ENCODE measurements at places on chromosomes 2 and 18. TPM values are rescaled to one million over a fixed set of nuclear protein-coding genes. Genes with fewer than 3 reads are reported as not detected.

Gene KCNK3
- total RNA-seq, result not detected

- DNase-seq, result no peak
These were observed 27.4 kb upstream of the NEB start for GRCh38 chr2:151761687-151762086.

GRCh38 chr2:223283329-223283728 is 231.3 kb downstream of the KCNE4 start:
- no peak for DNase-seq

- no peak for DNase-seq
These were observed 76.5 kb downstream of the STRN start for GRCh38 chr2:36889795-36890194.

DNA sequence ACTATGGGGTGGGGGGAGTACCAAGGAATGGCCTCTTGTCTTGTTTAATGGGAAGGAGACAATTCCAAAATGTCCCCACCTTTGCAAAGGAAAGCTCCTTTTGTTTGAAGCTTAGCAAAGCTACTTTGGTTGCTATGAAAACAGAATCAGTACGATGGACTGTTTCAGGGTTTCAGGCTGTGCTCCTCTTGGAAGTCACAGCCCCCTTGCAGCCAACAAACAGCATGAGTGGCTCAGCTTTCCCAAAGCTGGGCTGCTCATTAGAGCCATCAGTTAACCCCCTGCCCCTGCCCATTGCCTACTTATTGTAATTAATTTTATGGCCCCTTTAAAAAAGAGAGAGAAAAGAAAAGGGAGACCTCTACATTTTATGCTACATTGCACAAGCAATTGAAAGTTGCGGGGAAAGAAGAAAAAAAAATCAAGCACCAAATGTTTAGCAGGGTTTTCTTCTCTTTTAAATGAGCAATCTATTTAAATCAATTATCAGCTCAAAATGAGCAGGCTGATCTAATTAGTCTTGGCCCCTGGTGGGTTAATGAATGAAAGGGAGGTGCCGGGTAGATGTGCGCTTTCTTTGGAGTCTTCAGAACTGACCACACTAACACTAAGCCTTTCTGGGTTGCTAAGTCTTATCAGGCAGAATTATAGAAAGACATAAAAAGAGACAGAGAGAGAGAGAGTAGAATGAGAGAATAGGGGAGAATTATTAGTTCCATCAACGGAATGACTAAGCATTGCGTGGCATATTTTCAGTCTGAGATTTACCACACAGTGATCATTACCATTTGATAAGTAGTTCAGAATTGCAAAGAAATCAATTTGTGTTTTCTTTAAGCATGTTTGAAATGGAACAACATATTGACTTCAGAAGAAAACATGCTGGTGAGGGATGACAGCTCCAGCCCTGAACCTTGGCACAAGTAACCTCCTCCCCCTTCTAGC is 284.9 kb downstream of the INSIG2 start:
- DNase-seq, result no peak

Gene FBXO48
- 1.5 TPM for total RNA-seq

- DNase-seq, result no peak
These were observed 92.2 kb upstream of the DSEL start for GRCh38 chr18:67608615-67609273.

DNA sequence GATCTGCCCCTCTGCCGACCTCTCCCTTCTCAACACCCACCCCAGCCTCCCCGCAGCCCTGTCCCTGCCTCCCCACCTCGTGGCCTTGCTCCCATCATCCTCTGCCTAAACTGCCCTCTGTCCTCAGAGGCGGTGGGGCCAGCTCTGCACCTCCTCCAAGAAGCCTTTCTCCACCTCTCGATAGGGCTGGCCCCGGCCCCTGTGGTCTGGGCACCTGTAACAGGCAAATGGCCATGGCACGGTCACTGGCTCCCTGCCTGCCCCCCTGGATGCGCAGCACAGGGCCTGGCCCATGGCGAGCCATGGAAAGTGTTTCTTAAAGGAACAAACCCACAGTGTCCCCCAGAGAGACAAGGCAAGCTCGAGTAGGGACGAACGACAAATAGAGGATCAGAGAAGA is 42.0 kb downstream of the MYO7B start:
- DNase-seq, result no peak

GRCh38 chr2:63902149-63902548 is 60.5 kb downstream of the UGP2 start:
- no peak for DNase-seq

DNA sequence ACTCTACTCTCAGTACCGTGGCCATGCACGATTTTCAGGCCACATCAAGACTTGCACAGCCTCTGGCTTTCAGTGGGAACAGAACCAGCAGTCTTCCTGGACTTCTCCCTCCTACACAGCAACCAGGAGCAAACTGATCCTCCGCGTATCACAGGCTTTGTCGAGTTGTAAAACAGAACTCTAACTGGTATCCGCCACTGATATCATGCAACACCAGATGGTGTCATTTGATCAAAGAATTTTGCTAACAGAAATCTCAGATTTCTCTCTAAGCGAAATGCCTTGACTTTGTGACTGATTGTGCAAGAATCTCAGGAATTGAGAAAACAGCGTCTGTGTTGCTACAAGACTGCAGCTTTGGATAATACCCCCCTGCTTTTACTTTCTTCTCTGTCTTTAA is 85.7 kb downstream of the COPS8 start:
- DNase-seq, result no peak

DNA sequence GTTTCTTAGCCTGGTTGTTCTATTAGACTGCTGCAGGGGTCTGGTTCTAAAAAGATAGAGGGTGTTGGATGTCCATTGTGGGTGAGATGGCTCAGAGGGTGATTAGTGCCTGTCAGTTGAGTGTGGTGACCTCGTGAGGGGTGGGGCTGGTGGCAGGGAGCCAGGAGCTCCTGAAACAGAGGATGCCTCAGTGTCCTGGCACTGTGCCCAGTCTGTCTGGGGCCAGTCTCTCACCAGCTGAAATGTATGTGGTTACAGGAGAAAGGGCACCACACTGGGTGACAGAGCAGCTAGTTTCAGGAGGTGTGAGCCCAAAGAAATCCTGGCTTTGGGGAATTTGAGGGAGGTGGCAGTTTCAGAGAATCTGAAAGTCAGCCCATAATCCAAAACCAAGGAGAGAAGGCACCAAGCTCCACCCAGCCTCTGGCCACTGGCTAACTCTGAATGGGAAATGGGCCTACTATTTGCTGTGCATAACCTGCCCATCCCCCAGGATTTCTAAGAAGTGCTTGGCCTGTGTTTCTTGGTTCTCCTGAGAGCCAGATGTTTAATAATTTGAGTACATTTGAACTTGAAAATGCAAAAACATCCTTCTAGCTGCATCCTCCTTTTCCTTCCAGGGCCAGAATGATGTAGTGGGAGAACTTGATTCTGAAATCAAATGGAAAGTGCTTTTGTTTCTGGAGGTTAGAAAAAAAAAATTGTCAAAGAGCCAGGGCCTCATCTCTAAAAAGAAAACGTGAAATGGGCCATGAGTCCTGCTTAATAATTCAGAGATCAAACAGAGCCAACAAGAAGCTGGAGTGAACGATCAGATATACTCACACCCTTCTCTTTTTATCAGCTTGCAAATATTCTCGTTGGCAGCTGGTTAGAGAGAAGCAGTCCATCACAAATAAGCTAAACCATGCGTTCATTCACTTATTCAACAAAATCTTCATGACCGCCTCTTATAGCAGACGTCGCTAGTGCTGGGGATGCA is 92.3 kb downstream of the B3GNT2 start:
- DNase-seq, result no peak

DNA sequence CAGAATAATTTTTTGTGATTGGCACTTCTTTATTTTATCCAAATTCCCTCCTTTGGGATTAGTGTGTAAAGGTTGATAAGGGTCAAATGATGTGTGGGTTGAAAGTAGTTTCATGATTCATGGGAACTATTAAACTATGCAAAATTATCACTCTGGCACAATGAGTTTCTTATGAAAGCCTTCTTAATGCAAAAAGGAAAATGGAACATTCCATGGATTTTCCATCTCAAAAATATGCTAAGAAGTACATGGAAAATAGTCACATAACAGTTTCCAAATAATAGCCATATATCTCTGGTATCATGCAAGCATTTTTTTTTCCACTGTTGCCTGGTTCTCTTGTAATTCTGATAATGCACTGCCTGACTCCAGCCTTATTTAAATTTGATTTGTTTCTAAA is 639.7 kb downstream of the NR4A2 start:
- DNase-seq, result no peak

DNA sequence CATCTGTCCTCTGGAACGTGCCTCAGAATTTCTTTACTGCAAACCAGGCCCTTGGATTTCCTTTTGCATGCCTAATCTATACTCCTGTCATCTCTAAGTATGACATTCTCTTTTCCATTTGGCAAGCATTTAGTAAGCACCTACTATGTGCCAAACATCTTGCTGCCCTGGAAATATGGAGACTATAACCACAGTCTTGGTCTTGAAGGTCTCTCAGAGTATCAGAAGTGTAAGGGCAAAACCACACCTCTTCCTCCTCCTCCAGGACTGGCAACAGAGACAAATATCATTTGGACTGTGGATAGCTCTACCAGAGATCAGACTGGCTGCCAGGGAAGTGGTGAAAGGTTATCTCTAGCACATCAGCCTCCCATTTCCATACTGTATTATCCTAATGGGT is 11.4 kb downstream of the DOCK10 start:
- no peak for DNase-seq

GRCh38 chr18:70249118-70249517 is 39.7 kb upstream of the SOCS6 start:
- DNase-seq, result no peak

GRCh38 chr2:226283796-226284195 is 515.8 kb downstream of the IRS1 start:
- DNase-seq, result no peak

GRCh38 chr18:78979056-78979729 is 425 bp upstream of the SALL3 start:
- DNase-seq, result no peak

DNA sequence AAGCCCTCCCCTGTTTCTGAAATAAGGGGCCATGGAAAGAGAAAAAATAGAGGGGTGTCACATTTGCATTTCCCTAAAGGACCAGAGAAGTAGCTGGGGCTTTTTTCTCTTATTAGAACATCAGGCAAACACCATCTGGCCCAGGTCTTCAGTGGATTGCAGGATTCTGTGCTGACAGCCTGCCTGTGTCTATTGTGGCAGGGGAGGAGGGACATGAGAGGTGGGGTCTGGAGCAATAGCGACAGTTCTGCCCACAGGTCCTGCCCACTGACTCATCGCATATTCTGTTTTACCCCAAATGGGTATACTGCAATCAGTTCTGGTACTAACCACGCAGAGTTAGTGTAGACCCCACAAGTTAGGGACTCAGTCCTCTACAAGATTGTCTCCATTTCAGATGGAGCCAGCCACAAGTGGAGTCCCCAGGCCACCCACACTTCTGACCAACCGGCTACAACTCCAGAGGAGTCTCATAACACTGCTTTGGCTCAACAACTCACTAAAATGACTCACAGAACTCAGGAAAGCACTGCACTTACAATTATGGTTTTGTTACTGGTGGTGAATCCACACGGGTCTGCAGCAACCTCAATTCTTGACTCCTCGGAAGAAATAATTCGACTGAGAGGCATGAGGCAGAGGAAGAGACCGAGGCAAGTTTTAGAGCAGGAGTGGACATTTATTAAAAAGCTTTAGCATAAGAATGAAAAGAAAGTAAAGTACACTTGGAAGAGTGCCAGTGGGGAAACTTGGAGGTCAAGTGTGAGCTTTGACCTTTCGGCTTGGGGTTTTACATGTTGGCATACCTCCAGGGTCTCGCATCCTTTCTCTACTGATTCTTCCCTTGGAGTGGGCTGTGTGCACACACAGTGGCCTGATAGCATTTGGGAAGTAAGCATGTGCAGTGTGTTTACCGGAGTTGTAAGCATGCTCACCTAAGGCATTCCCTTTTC is 146.4 kb upstream of the SPATS2L start:
- no peak for DNase-seq

DNA sequence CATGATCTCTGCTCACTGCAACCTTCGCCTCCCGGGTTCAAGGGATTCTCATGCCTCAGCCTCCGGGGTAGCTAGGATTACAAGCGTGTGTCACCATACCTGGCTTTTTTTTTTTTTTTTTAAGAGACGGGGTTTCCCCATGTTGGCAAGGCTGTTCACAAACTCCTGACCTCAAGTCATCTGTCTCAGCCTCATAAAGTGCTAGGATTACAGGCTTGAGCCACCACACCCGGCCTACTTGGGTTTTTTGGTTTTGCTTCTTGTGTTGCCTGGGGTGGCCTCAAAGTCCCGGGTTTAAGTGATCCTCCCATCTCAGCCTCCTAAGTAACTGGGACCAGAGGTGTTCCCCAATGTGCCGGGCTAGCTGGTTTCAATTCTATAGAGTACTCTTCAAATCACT is 64.6 kb downstream of the NAPG start:
- DNase-seq, result no peak

DNA sequence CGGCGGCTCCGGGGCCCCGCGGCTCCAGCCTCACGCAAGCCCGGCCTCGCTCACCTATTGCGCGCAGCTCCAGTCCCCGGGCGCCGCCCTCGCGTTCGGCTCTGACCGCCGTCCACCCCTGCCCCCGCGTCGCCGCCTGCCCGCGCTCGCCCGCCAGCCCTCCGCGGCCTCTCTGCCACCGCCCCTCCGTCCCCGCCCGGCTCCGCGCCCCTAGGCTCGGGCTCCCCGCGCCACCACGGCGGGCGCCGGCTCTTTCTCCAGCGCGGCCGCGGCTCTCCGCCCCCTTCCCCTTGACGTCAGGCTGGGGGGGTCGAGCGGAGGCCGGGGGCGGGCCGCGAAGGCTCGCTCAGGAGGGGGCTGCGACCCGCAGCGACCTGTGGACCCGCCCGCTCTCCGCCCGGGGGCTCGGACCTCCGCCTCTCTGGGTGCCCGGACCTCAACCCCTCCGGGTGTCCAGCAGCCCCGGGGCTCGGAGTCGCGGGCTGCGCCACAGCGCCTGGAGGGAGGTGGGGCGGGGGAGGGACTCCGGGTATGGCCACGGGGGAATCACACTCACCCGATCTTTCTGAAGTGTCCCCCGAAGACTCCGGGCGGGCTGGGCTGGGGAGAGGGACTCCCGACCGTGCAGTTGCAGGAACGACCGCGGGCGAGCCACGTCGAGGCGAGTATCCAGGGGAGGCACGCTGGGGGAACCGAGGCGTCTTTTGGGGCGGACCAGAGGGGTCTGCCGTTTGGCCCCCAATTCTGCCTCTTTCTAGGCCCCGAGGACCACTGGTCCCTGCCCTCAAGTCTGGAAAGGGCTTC is at the start of gene SEMA4C:
Gene SEMA4C, minus strand, starts transcription at position 259 of the 804 bp plus-strand sequence. CDS start 2,194 bp downstream, outside the sequence.
- DNase-seq, result peak; percentile 60

Gene MARCHF4
- total RNA-seq, result not detected

Gene ALPP
- total RNA-seq, result 0.45 TPM

DNA sequence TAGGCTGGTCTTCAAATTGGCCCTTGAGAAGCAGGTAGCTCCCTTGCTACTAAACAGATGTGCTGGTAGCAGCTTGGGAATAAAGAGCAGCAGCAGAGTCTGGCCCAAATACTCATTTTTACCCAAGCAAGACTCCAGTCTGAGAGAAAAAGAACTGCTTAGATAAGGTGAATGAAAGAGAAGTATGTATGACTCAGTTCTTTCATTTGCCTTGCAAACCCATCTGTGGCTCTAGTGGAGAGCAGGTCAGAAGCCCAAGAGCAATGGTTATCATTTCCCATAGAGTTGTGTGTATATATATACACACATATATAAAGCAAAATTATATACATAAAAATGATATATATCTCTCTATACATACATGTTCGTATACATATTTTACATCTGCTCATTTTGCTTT is 80.3 kb downstream of the CAMKMT start:
- no peak for DNase-seq

Gene UGT1A7
- total RNA-seq, result not detected

GRCh38 chr2:198129609-198130008 is 325.2 kb downstream of the PLCL1 start:
- no peak for DNase-seq

GRCh38 chr18:56884511-56884910 is 233.4 kb downstream of the WDR7 start:
- DNase-seq, result no peak

Gene ARHGEF33
- not detected for total RNA-seq

Measured in T-helper 17 cell (primary cell).